NCI-H187 (cell line): ENCODE measurements at places on chromosomes 4 and X.

DNA sequence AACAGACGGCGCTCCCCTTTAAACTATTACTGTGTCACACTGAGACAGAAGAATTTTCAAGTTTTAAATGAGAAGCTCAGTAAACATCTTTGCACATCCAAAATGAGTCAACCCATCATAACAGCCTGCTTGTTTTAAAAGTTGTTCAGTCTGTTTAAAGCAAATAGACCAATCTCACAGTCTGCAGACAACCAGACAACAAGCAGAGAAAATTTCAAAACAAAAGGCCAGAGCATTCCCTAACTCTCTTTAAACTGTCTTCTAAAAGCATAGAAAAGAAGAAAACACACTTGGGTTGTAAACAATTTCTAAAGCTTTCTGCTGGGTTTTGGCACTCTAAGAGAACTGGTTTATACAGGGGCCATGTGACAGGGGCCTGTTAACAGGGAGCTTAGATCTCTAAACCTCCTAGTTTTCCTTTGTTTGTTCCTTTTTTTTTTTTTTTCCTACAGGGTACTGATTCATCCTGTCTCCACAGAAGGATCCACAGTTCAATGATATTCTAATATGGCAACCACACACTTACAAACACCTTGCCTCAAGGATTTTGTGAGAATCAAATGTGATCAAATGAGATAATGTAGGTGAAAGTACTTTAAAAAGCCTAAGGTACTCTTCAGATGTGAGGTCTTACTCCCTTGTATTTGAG is 100.8 kb upstream of the MAML3 start:
- no peak for DNase-seq

- DNase-seq, result no peak
Observed at GRCh38 chr4:90757534-90758060, 630.4 kb downstream of the CCSER1 start.

DNA sequence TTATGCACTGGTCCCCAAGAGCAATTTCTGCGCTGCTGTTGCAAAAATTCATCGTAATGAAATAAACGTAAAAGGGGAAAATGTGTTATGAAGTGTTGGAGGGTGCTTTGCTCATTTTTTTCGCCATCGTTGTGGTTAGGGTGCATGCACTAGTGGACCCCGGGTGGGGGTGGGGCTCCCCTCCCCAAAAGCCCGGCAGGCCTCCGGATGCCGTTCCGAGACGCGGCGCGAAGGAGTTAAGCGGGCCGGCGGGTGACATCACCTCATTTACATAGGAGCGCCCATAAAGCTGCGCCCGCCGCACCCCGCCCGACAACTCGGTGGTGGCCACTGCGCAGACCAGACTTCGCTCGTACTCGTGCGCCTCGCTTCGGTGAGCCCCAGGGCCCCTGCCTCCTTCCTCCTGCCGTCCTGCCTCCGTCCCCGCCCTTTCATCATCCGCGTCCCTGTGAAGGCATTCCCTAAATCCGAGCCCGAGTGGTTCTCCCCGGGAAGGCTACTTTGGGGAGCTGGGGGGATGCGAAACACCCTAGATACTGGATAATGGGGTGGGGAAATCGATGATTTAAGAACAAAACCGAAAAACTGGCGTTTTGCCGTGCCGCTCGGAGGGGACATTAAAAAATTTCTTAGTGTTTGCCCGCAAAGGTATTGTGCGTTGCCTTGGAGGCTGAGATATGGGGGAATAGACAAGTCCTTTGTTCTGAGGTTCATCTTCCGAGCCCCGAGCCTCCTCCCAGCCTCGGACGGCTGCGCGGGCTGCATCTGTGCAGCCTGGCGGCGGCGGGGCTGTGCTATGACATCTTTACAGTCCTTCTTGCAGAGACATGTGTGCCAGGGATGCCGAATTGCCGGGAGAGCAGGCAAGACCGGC is at the start of gene TMSB4X:
TMSB4X (plus strand) TSS at position 315 of the 874 bp plus-strand sequence.
- DNase-seq, result peak; percentile 20

- DNase-seq, result no peak
Observed at GRCh38 chr4:100738196-100739165, 220.7 kb upstream of the EMCN start.

DNA sequence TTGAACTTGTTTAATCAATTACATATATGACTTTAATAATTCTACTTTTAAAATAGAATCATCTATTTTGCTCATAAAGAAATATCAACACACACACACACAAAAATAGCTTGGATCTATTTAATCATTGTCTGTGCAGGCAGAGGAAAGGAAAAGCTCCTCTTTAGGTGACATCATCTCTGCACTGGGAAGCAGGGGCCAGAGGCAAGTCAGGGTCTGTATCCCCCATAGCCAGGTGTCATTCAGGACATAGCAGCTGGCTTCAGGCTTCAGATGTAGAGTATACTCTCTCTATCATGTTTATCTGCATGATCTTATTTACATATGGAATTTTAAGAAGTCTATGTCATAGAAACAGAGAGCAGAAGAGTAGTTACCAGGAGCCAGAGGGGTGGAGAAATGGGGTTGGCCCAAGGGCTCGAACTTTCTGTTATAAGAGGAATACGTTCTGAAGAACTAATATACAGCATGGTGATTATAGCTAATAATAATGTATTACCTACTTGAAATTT is 110.4 kb upstream of the LDB2 start:
- no peak for DNase-seq

DNA sequence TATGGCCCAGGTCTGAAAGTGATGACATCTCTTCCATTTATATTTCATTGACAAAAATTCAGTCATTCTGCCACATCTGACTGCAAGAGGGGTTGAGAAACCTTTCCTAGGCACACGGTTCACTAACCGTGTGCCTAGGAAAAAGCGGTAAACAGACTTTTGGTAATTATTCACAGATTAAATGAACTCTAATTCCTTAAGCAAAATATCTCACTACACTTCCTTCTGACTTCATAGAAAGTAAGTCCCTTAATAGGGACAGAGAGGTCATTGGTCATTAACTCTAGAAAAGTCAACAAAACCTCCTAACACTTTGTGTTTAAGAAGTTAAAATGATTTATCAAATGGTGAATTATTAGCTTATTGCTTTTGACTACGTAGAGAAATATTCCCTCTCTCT is 205.1 kb downstream of the PDHA2 start:
- no peak for DNase-seq

DNA sequence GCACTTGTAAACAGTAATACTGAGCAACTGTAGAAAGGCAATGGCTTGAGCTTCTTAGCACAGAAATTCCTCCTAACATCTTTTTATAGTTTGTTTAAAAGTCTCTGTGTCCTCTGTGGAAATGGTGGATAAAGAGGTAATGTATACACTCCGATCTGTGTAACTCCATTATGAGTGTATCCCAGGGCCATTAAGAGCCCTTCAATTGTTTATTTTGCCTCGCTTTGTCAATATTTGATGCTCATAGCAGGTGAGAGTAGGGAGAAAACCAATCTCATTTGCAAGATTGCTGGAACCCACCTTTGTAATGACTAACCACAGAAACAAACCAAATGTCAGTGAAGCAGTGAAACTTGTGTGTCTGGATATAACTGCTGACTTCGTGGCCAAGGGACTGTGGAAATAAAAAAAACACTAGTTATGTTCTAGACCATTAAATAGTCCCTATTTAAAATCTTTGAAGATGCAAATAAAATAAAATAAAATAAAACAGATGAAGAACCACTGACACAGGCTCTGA is 598.2 kb upstream of the BOD1L1 start:
- DNase-seq, result peak; percentile 68

DNA sequence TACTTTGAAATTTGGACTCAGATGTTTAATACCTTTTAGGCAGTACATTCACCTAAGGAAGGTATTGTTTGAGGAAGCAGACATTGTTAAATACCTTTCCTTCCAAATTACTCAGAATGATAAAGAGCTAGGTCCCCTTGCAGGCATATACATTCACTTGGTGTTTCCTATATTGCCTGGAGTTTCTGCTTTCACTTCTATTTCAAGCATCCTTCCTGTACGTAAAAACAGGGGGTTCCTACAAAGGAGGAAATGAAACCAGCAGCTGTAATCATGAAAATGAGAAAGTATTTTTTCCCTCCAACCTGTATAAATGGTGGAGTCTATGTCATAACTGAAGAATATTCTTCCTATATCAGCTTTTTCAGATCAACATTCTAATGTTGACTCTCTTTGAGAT is 90.4 kb upstream of the RASGEF1B start:
- no peak for DNase-seq

DNA sequence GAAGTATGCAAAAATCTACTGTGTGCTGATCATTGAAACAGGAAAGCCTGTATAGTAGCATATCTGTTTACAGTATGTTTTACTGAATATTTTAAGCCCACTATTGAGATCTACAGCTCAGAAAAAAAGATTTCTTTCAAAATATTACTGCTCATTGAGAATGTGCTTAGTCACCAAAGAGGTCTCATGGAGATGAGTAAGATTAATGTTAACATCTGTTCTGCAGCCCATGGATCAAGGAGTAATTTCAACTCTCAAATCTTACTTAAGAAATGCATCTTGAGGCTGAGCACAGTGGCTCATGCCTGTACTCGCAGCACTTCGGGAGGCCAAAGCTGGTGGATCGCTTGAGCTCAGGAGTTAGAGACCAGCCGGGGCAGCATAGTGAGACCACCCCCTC is 3.3 kb downstream of the RNF4 start:
- DNase-seq, result no peak

DNA sequence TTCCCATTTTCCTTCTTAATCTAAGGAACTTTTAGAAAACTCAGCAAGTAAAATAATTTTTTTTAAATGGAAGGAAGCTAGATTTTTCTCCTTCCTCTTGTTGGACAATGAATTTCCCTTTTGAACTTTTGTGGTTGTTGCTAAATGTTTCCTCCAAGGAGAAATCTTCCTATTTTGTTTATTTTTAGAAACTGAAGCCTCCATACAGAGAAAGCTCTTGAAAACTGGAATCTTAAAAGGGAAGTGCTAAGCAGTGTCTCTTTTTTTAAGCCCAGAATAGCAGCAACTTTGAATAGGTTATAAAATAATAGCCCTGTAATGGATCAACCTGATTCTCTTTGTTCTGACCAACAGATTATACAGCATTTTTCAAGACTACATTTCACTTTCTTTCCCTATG is 15.1 kb upstream of the DCLK2 start:
- DNase-seq, result no peak

GRCh38 chrX:70289168-70289792 is 447 bp downstream of the PDZD11 start:
- no peak for DNase-seq

GRCh38 chrX:123927845-123928244 is 33.7 kb upstream of the STAG2 start:
- no peak for DNase-seq

GRCh38 chr4:124610211-124610610 is 102.3 kb downstream of the ANKRD50 start:
- DNase-seq, result no peak

DNA sequence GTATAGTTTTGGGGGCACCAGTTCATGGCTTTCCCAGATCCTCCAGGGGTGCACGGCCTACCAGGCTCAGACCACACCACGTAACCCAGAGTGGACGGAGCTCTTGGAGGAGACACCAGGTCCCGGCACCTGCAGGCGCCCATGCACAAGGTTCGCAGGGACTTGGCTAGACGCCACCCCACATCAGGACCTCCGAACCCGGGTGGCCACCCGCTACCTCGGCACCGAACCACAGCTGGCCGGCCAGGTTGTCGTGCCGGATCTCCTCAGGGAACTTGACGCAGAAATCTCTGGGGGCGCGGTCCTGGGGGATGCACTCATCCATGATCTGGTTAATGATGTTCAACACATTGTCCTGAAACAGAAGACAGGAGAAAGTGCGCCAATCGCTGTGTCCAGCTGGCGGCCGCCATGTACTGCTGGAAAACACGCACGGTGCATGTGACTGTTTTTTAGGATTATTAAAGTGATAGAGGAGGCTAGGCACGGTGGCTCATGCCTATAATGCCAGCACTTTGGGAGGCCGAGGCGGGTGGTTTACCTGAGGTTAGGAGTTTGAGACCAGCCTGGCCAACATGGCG is 77.1 kb downstream of the ZFYVE28 start:
- DNase-seq, result no peak

DNA sequence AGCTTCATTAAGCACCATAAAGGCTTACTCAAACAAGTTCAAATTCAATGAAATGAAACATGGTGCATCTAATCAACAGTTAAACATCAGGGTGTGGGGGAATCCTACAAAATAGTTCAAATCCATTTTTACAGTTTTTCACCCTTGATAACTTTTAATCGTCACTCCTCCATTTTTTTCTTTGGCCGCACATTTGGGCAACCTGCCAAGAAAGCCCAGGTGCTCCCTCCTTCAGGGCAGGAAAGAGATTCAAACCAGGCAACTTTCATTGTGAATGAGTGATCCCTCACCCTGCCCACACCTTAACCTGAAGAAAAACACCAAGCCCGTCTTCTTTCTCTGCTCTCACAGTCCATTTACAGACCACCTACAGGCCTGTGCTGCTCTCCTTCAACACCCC is 24.9 kb downstream of the TRIM61 start:
- DNase-seq, result no peak

- DNase-seq, result no peak
Observed at GRCh38 chrX:1244164-1245076, 24.2 kb upstream of the CSF2RA start.

DNA sequence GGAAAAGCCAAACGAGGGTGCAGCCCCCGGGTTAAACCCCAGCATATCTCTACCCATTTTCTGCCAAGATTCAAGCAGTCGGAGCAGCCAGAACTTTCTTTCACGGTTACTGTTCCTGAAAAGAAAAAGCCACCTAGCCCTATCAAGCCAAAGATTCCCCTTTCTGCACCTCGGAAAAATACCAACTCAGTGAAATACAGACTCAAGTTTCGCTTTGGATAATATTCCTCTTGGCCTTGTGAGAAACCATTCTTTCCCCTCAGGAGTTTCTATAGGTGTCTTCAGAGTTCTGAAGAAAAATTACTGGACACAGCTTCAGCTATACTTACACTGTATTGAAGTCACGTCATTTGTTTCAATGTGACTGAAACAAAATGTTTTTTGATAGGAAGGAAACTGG is 20.0 kb downstream of the FGF5 start:
- DNase-seq, result no peak
